Urinary bladder (tissue), 4 donors: ENCODE measurements at places on chromosomes 16 and 17.

GRCh38 chr17:19386051-19386929 lies 700 bp downstream of the MFAP4 start:
- no peak for DNase-seq

- DNase-seq = no peak
These were observed 1.2 kb upstream of the C17orf99 start for GRCh38 chr17:78144736-78145641.

- no peak for DNase-seq
These were observed 28.6 kb upstream of the DBNDD1 start for GRCh38 chr16:90047714-90048346.

DNA sequence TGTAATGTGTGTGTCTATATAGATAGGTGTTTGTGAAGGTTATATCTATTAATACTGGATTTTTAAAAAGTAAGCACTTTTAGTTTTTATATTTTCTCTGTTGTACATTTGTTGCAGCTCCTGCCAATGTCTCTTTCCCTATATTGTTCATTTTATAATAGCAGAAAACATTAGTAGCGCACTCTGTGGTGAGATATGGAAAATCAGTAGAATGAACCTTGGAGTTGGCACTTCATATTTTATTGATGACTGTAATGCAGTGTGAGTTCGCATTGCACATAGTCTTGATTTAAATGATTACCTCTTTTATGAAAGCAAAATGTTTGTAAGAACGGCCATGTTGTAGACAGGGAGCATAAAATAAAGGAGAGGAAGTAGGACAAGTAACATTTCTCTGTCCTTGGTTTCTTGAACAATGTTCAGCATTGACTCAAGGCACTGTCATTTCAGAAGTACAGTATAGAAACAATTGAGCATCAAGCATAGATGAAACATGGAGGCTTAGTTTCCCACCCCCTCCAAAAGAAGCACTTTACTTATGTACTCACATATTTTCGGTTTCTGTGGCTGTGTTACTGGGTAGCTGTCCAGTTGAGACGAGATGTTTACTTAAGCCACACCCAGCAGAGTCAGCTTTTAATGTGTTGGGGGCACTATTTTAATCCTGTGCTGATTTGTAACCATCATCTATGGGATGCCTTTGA lies 74.0 kb downstream of the TANC2 start:
- no peak for DNase-seq

GRCh38 chr16:70548936-70549335 lies 25.3 kb downstream of the SF3B3 start:
- no peak for DNase-seq

- peak; percentile 47 for DNase-seq
These were observed 462.6 kb upstream of the MAF start for GRCh38 chr16:80063031-80063712.

GRCh38 chr16:66134875-66135274 lies 231.6 kb upstream of the CDH5 start:
- no peak for DNase-seq
